Cortex of kidney (tissue), 1 donor: ENCODE measurements at places on chromosomes 11 and 22.

GRCh38 chr11:112285841-112286311, 25.2 kb upstream of the PLET1 start:
- no peak for DNase-seq

DNA sequence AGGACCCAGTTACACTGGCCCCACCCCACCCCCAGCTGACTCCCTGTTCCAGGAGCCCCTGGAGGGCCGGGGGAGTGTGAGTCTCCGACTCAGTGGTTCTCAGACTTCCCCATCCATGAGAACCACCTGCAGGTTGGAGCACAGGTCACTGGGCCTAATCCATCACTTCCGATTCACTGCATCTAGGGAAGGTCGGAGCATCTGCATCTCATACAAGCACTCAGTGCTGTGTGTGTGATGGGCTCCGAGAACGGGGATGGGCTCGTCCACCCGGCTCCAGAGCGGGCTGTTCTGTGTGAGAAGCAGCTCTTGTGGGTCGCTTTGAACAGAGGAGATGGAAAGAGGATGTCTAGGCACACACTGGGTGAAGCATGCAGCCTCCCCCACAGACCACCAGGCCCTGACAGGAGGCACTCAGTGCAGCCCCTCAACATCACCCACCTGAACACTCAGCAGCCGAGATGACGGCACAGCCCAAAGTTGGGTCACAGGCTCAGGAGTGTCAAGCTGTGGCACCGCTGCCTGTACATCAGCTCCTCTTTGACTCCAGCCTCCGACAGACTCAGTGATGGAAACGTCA, 541.4 kb downstream of the BRD1 start:
- DNase-seq, result no peak

- no peak for DNase-seq
Observed at GRCh38 chr11:91840640-91841240, 383.9 kb upstream of the FAT3 start.

DNA sequence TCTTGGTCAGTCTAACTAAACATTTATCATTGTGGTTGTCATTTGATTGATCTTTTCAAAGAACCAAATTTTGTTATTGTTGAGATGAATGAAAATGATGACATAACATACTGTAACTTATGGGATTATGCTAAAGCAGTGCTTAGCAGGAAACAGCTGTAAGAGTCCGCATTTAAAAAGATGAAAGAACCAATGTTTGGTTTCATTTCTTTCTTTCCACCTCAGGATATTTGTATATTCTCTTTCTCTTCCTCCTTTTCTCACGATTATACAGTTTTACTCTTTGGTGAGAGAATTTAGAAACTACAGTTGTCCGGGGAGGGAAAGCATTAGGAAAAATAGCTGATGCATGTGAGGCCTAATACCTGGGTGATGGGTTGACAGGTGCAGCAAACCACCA, 23.1 kb downstream of the PIH1D2 start:
- DNase-seq, result no peak

DNA sequence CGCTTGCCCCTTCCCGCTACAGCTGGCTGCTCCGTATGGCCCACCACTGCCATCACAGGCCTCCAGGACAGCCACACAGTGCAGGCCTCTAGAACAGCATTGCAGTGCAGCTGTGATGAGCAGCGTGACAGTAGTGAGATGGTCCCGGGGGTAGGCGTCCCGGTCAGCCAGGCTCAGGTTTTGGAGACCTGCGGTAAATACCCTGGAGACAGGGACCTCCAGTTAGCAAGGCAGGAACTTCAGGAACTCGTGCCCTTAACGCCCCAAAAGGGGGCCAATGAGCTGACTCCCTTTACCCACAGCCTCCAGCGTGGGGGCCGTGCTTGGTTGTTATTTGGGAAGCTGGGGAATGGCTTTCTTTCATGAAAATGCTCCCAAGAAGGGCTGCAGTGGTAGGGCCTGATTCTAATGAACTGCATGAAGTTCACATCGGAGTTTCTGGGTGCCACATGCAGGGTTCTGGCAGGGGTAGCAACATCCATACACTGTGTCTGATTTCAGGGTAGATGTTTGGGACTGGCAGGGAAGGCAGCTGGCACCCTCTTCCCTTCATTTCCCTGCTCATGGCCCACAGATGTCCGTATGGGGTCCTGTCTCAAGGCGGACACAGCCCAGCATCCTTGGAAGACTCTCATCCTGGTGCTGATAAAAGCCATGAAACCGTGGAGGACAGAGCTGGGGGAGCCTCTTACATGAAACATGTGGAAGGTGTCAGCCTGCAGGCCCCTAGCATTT, 440.5 kb downstream of the TBC1D22A start:
- DNase-seq, result no peak

DNA sequence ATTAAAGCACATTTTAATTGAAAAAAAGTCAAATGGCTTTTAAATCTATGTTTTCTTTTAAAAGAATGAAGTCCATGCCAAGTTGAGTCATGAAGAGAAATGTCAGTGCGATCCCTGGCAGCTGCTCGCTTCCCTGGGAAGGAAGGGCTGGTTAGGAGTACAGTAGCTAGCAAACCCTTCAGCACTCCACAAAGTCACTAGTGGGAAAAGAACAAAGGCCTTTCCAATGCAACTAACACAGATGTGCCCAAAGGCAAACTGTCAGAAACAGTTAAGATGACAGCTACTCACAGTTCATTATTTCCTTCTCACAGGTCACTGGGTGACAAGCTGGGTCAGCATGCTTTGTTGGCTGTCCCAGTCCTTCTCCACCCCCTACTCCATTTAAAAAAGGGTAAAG, 308.7 kb downstream of the DCDC1 start:
- no peak for DNase-seq
